ENCODE measurements at places on chromosomes 5 and 9. TPM values are rescaled to one million over a fixed set of nuclear protein-coding genes. Genes with fewer than 3 reads are reported as not detected.

DNA sequence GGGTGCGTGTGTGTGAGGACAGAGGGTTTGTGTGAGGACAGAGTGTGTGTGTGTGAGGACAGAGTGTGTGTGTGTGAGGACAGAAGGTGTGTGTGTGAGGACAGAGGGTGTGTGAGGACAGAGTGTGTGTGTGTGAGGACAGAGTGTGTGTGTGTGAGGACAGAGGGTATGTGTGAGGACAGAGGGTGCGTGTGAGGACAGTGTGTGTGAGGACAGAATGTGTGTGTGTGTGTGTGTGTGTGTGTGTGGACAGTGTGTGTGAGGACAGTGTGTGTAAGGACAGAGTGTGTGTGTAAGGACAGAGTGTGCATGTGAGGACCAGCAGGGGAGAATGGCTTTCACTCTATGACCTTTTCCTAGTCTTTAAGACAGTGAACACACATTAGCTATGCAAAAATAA, 63.1 kb upstream of the UBAC1 start:
- DNase-seq: no peak

GRCh38 chr9:136257381-136258298, 12.0 kb upstream of the QSOX2 start:
- no peak for DNase-seq

HSPB3 gene
- not detected for total RNA-seq

DNA sequence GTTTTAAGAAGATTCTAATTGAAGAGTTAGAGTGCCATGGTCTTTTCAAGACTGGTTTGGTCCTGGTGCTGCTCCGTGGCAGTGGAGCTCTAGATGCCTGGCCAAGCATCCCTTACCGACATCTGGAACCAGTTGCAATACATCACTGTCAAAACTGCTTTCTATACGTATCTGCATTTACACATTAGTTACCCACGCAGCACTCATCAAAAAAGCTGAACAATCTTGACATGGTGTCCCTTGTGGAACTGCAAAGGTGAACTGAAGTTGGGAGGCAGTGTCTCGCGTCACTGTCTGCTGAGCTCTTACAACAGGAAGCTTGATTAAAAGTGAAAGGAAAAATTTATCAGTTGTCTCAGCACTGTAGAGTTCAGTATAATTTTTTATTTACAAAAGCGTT, 82.6 kb downstream of the PBX3 start:
- no peak for DNase-seq

DNA sequence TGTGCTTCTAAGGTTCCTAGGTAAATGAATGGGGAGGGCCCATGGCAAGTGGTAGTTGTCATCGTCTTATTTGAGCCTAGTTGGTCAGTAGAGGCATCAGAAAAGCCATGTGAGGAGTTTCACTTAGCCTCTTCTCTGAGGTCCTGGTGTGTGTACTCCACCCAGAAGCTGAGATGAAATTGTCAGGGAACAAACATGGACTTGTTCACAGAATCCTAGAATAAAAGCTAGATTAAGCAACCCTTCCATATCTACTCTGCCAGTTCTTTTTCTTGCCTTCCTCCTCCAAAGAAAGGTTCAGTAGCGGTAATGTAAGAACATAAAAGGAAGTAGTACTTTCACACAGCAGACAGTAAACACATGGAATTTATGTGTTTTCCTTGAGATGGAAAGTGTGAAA, 70.4 kb downstream of the ARHGAP26 start:
- DNase-seq: no peak

- DNase-seq: no peak
Measured at GRCh38 chr5:79263290-79263689, 27.4 kb downstream of the JMY start.

ZNF189 gene
- 10.6 TPM for total RNA-seq

HAPLN1 gene
- 4.0 TPM for total RNA-seq

GRCh38 chr5:10699281-10699874, 61.7 kb downstream of the DAP start:
- DNase-seq: no peak

GRCh38 chr9:98793031-98793430, 3.3 kb downstream of the ANKS6 start:
- no peak for DNase-seq

DNA sequence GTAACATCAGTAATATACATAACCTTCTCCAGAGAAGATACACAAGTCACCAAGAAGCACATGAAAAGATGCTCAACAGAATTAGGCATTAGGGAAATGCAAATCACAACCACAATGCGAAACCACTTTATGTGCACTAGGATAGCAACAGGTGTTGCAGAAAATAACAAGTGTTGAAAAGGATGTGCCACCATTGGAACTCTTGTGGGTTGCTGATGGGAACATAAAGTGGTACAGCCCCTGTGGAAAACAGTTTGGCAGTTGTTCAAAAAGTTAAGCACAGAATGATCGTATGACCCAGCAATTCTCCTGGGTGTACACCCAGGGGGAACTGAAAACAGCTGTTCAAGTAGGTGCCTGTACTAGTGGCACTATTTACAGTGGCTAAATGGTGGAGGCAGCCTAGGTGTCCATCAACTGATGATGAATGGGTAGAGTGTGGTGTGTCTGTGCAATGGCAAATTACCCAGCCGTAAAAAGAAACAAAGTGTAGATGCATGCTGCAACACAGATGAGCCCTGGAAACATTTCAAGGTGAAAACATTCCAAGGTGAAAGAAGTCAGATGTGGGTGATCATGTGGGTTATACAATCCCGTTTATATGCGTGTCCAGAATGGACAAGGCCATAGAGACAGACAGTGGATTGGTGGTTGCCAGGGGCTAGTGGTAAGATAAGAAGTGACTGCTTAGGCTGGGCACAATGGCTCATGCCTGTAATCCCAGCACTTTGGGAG, 27.2 kb downstream of the CCDC69 start:
- no peak for DNase-seq

DNA sequence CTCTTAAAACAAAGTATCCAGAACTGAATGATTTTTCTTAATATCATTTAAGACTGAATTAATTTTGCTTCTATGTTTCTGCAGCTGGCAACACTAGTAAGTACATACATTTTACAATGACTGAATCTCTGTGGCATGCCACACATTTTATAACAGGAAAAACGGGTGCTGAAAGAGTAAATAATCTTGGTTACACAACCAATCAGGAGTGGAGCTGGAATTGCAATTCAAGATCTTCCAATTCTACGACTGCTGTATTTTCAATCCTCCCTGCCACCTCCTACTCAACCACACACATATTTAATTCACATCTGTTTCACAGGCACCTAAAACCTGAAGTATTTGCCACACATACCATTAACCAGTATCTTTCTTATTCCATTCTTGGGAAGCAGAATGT, 52.7 kb upstream of the NR5A1 start:
- no peak for DNase-seq

DNA sequence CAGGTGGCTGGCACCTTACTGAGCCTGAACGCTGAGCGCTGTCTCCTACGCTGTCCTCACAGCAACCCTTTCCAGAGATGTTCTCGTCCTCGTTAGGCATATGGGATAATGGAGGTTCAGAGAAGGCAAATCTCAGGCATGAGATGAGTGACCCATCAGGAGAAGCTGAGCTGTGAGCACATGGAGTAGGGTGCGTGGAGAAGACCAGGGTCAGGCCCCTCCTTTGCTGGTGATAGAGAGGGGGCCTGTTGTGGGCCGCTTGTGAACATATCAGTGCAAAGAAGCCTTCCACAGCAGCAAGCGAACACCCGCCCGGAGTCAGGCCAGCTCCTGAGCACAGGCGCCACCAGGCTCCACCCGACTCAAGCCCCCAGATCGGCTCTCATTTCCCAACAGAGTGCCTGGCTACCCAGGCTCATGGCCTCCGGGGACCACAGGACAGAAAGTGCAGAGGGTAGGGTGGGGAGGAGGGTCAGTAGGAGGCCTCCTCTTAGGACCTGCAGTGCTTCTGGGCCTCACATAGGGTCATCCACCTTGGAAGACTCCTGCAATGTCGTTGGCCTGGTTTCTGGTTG, 15.0 kb upstream of the TIFAB start:
- no peak for DNase-seq

DNA sequence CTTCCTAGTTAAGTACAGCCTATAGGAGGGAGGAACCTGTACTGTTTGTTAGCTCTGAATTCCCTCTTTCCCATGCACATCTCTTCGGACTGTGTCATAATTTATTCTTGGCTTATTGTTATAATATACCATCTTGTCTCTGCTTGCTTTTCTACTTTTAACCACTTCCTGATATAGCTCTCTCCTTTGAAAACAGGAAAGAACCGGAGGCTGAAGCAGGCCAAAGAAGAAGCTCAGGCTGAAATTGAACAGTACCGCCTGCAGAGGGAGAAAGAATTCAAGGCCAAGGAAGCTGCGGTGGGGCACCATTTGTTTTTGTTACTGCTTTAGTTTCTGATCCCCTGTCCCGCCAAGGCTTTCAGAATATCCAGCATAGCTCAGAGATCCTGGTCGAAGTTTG, 4.8 kb downstream of the ATP6V1G1 start:
- peak; percentile 54 for DNase-seq

DNA sequence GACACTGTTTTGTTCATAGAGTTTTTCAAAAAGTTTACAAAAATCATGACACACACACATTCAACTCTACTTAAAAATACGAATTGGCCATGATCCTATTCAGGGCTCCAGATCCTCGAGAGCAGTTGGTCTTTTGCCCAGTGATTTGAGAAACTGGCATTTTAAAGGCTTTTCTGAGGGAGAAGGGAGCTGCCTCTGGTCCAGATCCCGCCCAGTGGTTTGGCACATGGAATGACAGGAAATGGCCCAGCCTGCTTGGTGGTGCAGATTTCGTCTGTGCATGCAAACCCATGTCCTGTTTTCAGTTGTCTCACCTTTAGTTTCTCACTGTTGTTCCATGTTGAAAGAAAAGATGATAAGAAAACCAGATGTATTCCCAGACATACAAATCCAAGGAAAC, 3.6 kb downstream of the CAMK4 start:
- DNase-seq: peak; percentile 33

GRCh38 chr9:110744715-110745384, 76.3 kb downstream of the MUSK start:
- no peak for DNase-seq

GRCh38 chr9:131982671-131983239, 96.9 kb downstream of the MED27 start:
- no peak for DNase-seq

ATOSB gene
- total RNA-seq: 3.1 TPM

FSTL4 gene
- 1.4 TPM for total RNA-seq

DNA sequence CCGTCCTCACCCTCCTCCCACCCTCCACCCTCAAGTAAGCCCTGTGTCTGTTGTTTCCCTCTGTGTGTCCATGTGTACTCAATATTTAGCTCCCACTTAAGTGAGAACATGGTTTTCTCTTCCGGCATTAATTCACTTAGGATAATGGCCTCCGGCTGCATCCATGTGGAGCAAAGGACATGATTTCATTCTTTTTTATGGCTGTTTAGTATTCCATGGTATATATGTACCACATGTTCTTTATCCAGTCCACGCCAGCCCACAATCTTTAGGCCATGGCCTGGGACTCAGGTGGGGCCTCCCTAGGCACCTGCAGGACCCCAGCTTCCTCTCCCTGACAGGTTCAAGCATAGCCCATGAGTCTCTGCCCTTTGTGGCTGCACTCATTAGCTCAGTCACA, 22.9 kb downstream of the UNC5A start:
- DNase-seq: no peak

- DNase-seq: no peak
Measured at GRCh38 chr5:151798674-151799073, 26.9 kb downstream of the G3BP1 start.

DNA sequence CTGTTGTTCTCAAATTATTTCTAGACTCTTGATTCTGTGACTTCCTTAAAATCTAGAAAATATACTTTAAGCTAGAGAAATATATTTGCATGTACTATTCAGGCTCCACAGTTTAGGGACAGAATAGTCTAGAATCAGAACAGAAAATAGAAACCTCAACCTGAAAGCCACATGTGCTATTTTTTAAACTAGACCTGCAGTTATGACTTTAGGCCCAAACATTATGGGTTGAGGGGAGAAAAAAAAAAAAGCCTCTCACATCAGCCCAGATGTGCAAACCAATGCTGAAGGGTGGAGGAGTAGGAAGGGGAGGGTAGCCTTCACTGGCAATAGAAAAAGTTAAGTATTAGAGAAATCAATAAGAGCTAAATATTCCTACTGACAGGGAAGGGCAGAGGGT, 35.7 kb downstream of the ELL2 start:
- no peak for DNase-seq

DNA sequence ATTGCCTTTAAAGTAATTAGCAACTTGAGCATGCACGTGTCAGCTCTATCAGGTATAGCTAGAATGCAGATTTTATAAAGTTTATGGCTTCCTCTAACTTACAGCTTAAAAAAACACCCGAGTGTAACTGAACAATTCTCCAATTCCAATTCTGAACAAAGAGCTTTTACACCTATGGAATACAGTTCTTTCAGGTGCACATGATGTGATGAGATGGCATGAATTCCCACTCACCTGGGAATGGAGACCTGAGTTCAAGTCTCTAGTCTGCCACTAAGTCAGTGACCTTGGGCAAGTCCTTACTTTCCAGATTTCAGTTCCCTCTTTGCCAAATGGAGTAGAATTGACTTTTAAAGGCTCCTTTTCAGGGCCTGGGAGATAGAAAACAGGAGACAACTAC, 1.8 kb downstream of the ZFAND5 start:
- no peak for DNase-seq

- no peak for DNase-seq
Measured at GRCh38 chr9:28718226-28718625, 1144.9 kb upstream of the C9orf72 start.

GRCh38 chr5:50929174-50929573, 262.7 kb downstream of the PARP8 start:
- no peak for DNase-seq

DNA sequence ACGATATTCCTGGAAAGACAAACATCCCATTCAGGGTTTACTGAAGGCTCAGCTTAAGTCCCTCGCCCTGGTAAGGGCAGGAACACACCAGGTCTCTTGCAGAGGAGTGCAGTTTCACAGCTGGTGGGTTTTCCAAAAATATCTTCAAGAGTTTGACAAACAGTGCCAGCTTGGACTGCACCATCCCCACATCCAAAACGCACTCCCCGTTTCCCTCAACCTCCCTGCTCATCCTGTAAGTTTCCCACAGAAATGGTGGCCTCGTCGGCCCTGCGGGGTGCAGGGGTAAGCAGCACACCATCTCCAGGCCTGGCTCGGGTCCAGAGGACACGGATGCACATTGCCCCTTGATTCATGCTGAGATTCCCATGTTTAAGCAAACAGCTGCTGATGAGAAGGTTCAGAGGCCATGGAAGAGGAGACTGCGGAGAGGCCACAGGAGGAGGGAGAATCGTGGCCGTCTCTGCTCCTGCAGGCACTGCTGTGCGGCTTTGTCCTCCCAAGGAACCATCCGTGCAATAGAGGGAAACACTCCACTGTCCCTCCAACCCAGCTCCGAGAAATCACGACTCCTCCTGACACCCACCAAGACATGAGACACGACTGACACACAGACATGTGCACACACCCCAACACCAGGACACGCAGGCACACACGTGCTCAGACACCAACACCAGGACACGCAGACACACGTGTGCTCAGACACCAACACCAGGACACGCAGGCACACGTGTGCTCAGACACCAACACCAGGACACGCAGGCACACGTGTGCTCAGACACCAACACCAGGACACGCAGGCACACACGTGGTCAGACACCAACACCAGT, 24.0 kb upstream of the SLC12A7 start:
- no peak for DNase-seq
